ENCODE measurements at places on chromosomes 6 and 20.

GRCh38 chr6:18405477-18406293 lies 18.5 kb downstream of the RNF144B start:
- DNase-seq = no peak

- DNase-seq = no peak
These were observed 9.2 kb upstream of the DEFB110 start for GRCh38 chr6:50030777-50031562.

DNA sequence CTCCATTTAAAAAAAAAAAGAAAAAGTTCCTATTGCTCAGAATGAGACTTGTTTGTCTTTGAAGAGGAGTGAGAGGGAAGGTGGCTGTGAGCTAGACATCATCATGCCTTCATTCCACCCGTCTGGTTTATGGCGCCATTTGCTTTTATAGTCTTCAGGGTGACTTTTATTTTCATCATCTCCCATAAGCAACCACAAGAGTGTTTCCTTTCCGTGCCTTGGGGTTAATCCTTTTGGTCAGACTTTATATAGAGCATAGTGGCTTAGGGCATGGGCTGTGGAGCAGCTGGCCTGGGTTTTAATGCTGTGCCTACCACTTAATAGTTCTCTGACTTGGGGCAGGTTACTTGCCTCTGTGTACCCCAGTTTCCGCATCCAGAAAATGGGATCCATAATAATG lies 77.8 kb downstream of the RREB1 start:
- no peak for DNase-seq

GRCh38 chr20:12847872-12848271 lies 160.9 kb upstream of the SPTLC3 start:
- DNase-seq = peak; percentile 46

GRCh38 chr20:35954907-35955251 lies 577 bp upstream of the SCAND1 start:
- DNase-seq = peak; percentile 22
